ENCODE measurements at places on chromosomes 4 and X. TPM values are rescaled to one million over a fixed set of nuclear protein-coding genes. Genes with fewer than 3 reads are reported as not detected.

Gene HPGDS
- total RNA-seq = not detected

- no peak for DNase-seq
Measured at GRCh38 chrX:133971586-133971985, 13.8 kb downstream of the GPC3 start.

GRCh38 chr4:138192113-138192512, 50.0 kb downstream of the SLC7A11 start:
- DNase-seq = peak; percentile 74

DNA sequence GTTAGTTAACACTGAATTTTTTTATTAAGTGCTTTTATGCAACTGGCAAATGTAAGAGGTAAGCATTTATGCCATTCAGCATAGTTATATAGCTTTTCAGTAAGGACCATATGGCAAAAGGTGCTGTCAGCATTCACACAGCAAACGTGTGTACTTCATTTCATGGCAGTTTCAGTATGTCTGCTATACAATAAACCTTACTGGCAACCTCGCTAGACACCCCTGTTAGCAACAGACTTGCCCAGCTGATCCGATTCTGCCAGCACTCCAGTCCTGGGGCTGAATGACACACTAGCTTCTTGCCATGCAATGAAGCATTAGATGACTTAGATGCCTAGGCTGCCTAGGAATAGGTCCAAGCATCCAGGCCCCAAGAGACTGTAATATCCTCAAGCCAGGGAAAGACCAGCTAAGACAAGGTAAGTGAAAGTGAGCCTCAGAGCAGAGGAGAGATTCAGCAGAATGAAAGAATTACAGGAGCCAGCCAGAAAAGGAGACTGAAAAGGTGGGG, 47.3 kb upstream of the DOCK11 start:
- peak; percentile 3 for DNase-seq

Gene MAGED4
- 31.4 TPM for total RNA-seq

Gene SOWAHB
- not detected for total RNA-seq

Gene PITX2
- 7.8 TPM for total RNA-seq

Gene GRID2
- 0.10 TPM for total RNA-seq

DNA sequence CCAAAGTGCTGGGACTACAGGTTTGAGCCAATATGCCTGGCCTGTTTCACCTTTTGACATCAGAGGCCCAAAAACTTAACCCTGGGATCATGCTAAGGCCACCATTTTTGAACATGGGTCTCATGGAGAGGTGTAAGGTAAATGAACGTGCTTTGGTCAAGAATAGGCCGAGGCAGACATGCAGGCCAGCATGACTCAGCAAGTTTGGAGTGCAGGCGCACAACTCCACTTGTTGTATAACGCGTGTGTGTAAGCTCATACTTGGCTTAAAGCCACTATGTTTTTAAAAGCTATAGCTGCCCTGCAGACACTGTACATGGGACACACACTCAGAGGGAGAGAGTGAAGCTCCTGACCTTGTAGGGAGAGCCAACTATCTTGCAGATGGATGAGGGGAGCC, 43.8 kb upstream of the HPSE start:
- no peak for DNase-seq

Gene TRPC5OS
- total RNA-seq = not detected

DNA sequence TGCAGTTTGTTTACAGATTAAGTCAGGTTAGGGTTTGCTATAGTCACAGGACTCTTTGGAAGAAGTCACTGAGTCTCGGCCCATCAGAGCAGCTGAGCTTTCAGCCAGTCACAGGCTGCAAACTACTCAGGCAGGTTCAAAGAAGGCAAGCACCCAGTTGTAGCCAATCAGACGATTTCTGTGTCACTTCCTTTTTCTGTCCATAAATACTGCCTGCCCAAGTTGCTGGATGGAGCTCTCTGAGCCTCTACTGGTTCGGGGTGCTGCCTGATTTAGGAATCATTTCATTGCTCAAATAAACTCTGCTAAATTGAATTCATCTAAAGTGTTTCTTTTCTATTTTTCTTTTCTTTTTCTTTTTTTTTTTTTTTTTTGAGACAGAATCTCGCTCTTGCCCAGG, 7.3 kb upstream of the SH3BP2 start:
- DNase-seq = no peak

DNA sequence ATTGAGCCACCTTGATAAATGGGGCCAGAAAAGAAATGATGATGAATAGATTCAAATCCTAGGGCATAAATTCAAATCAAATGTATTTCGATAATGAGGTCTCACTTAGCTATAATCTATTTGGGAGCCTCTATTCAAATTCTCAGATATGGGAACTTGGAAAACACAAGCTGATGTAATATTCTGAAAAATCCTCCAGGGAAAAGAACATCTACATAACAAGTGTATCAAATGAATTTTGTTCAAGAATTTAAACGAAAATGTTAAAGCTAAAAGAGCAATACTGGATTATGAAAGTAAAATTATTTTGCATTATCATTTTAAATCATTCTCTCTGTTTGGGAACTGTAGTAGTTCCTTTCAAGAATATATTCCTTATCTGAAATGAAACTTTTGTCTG, 38.9 kb upstream of the RAP1GDS1 start:
- DNase-seq = no peak
